Suppressor macrophage treated with lipopolysaccharide for 4 hours (primary cell): ENCODE measurements at places on chromosomes 7 and 10.

GRCh38 chr10:65030263-65030662 is 1509.1 kb downstream of the REEP3 start:
- no peak for DNase-seq

- DNase-seq: peak; percentile 31
These were observed 2.1 kb downstream of the FAM20C start for GRCh38 chr7:194252-195009.

DNA sequence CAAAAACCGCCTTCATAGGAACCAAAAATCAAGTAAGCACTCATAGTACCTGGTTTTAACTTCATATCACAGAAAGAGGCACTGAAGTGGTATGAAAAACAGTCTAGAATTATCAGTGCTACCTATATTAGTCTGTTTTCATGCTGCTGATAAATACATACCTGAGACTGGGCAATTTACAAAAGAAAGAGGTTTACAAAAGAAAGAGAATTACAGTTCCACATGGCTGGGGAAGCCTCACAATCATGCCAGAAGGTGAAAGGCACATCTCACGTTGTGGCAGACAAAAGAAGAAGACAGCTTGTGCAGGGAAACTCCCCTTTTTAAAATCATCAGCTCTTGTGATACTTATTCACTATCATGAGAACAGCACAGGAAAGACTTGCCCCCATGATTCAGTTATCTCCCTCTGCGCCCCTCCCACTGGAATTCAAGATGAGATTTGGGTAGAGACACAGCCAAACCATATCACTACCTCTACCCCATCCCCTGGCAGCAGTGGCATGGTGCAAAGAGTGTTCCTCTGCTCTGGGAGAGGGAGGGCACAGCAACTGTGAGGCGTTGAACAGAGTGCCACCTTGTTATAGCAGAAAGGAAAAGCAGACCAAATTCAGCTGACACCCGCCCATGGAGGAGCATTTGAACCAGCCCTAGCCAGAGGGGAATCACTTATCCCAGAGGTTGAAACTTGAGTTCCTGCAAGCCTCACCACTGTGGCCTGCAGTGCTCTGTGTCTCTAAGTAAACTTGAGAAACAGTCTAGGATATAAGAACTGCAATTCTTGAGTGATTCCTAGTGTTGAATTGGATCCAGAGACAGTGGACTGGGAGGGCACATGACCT is 61.9 kb upstream of the PTPRZ1 start:
- DNase-seq: no peak

- DNase-seq: no peak
These were observed 299.5 kb downstream of the KCNMA1 start for GRCh38 chr10:77338143-77338542.

GRCh38 chr7:148898845-148899484 is 14.9 kb upstream of the EZH2 start:
- DNase-seq: no peak

DNA sequence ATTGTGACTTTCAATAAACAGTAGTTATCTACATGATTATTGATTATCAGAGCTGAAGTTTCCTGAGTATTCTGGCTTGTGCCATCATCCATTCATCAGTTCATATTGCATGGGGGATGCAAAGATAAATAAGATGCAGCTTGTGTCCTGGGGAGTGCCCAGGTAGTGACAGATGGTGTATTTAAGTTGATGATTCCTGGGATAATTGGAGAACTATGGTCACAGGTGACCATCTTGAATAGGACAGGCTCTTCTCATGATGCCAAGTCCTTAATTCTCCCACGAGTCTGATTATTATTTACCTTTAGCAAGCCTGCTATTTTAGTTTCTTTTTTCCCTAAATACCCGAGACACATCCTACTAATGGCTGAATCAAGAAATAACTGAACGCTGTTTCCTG is 64.9 kb downstream of the PLPP4 start:
- no peak for DNase-seq

DNA sequence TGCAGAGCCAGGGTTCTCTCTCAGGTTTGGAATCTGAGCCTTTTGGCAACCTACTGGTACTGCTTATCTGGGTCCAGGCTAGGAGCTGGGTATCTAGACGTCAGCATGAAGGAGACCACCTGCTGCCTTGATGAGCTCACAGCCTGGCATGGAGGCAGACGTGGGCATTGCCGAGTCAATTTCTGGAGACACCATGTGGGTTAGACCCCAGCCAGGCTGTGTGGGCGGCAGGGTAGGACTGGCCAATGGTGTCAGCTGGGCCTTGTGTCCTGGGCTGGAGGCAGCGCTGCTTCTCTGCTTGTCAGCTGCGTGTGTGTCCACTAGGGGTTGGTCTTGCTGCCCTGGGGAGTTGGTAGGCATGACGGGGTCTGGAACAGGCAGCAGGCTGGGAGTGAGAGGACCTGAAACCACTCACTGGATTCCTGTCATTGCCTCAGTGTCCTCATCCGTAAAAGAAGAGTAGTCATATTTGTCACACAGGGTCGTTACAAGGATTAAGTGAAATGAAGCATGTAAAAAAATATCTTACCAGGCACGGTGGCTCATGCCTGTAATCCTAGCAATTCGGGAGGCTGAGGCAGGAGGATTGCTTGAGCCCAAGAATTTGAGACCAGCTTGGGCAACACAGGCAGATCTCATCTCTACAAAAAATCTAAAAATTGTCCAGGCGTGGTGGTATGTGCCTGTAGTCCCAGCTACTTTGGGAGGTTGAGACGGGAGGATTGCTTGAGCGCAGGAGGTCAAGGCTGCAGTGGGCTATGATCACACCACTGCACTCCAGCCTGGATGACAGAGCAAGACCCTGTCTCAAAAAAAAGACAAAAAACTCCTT is 31.7 kb upstream of the ANKRD2 start:
- DNase-seq: no peak

GRCh38 chr10:124646483-124647352 is 97.5 kb downstream of the FAM53B start:
- DNase-seq: peak; percentile 87

- no peak for DNase-seq
These were observed 93.7 kb upstream of the STK17A start for GRCh38 chr7:43489257-43489656.

DNA sequence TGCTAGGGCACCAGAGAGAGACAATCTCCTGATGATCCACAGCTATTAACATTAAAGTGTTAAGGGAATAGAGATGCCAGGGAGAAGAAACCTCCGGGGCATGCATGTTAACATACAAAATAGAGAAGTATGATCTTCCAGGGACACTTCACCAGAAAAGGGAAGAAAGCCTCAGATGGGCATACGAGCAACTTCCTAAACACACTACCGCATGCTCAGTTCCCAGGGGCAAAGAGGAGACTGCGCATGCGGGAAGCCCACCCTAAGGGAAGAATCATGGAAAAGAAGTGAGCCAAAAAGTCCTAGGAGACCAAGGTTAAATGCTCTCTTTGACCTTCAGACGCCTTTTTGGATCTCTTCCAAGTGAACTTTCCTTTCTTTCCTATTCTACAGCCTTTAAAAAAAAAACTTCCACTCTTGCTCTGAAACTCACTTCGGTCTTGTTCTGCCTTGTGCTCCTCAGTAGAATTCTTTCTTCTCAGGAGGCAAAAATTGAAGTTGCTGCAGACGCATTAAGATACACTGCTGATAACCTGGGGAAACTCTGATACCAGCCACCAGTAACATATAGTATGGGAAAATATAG is 1211.3 kb downstream of the REEP3 start:
- DNase-seq: no peak

GRCh38 chr10:129942936-129943715 is 20.9 kb downstream of the EBF3 start:
- no peak for DNase-seq

DNA sequence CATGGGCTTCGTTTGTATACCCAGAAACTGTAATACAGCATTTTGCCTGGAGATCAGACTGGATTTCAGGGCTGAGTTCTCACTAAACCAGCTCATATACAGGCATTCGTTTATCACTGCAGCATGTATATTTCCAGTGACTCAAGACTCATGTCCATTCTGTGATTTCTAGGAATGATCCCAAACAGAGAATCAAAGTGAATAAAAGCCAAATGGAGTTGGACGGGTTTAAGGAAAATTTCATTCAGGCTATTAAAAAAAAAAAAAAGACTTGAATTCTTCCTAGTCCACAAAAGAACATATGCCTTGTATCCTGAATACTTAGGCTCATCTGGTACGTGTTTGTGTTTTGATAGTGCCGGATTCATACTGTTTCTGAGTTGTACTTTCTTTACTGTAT is 46.8 kb downstream of the TET1 start:
- DNase-seq: no peak

DNA sequence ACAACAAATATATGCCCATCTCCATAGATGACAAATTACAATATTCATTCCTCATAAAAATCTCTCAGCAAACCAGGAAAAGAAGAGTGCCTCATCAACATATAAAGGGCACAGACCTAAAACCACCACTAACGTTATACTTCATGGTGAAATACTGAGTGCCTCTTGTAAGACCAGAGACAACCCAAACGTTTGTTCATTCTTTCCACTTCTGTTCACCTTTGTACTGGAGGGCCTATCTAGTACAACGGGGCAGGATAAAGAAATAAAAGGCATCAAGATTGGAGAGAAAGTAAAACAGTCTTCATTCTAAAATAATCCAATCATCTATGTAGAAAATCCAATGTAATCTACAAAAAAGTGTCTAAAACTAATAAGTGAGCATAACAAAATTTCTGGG is 79.1 kb downstream of the LARP4B start:
- no peak for DNase-seq

DNA sequence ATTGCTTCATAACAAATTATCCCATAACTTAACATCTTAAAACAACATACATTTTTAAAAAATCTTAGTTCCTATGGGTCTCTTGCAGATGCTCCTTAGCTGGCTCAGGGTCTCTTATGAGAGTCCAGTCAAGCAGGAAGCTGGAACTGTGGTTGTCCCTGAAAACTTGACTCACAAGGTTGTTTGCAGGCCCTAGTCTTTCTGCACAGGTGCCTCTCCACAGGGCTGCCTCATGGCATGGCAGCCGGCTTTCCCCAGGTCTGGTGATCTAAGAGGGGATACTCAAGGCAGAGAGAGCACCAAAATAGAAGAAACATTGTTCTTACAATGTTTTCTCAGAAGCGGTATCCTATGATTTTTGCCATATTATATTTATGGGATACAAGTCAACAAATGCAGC is 127.1 kb downstream of the CDK14 start:
- DNase-seq: no peak

DNA sequence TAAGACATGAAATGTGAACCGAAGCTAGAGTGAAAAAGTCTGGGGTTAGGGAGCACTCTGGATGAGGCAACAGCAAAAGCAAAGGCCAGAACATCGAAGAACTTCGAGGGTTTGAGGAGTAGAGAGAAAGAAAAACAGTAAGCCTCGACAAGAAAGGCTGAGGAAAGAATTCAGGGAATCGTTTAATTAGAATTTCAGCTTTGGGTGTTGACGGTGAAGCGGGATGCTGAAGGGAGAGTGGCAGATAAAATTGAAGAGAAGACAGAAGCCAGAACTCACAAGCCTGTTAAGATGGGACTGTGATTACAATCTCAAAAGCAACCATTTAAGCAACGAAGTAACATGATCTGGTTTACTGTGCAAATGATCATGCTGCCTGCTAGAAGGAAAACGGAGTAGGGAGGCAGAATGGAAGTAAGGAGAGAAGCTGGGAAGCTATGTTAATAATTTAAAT is 2.1 kb downstream of the TRDMT1 start:
- no peak for DNase-seq

- DNase-seq: peak; percentile 56
These were observed 558 bp downstream of the VOPP1 start for GRCh38 chr7:55571511-55572377.

- no peak for DNase-seq
These were observed 26.1 kb upstream of the C10orf120 start for GRCh38 chr10:122725768-122726167.

DNA sequence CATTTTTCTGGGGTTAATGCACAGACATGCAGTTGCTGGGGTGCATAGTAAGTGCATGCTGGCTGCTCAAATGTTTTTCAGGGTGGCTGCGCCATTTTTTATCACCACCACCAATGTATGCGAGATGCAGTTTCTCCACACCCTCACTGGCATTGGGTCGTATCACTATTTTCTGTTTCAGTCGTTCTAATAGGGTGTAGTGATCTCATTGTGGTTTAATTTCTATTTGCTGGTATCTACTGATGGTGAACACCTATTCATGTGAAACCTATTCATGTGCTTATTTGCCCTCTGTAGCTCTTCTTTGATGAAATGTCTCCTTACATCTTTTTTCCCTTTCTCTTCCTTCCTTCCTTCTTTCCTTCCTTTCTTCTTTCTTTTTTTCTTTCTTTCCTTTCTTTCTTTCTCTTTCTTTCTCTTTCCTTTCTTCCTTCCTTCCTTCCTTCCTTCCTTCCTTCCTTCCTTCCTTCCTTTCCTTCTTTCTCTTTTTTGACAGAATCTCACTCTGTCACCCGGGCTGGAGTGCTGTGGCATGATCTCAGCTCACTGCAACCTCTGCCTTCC is 84.3 kb downstream of the ELFN1 start:
- no peak for DNase-seq

DNA sequence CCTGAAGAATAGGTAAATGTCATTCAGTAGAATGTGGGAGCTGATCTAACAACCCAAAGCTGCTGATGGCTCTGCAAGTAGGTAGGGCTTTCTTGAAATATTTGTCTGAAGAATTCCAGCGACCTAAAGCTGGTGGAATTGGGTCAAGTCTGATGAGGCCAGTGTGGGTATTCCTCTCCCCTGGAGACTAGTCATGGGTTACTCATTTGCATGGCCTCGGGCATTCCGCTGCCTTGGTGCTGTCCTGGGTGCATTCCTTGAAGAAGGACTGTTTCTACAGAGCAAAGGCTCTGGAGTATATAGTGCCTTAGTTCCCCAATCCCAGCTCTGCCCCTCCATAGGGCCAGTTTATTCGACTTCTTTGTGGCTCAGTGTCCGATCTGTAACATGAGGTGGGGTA is 19.2 kb downstream of the PDK4 start:
- DNase-seq: no peak

DNA sequence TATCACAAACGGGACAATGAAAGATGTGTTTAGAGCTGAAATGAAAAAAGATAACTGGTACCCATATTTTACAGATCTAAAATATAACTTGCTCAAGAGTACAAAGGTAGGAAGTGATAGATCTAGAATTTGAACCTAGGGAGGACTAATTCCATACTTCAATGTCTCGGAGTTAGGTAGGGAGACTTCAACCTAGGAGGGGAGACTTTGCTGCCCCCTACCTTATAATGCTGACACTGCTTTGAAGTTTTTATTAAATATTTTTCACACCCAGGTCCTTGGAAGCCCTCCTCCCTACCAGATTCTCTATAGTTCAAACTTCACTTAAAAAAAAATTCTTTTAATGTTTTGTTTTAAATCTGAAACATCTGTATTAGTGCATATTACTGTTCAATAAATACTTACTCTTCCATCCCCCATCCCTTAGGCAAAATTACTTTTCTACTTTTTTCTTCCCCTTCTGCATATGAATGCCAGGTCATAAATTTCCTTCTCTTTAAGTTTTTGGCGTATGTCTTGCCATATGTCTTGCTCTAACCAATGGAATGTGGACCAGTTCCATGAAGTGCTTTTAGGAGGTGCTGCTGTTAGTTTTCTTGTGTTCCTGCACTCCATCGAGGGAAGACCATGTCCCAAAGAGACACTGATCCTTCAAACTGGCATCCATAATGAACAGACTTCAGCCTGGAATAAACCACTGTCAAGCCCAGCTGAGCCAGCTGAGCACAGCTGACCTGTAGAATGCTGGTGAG is 57.8 kb downstream of the MICU1 start:
- DNase-seq: no peak
